ENCODE measurements at places on chromosomes 5 and 9. TPM values are rescaled to one million over a fixed set of nuclear protein-coding genes. Genes with fewer than 3 reads are reported as not detected.

DNA sequence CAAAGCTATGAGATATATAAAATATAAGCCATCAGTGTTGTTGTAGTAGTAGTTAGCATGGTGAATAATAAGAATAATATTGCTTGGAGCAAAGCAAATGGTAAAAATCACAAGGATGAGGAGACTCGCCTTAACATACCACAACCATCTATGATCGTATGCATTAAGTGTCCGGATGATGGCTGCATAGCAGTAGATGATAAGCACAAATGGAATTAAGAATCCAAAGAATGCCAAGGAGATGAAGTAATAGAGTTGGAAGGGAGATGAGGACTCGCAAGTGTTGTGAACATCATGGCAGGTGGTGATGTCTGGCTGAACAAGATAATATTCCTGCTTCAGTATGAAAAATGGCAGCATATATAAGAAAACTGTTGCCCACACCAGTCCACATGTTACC is 5.5 kb downstream of the F2RL2 start:
- DNase-seq, result no peak

IFNA21 gene
- not detected for total RNA-seq

DNA sequence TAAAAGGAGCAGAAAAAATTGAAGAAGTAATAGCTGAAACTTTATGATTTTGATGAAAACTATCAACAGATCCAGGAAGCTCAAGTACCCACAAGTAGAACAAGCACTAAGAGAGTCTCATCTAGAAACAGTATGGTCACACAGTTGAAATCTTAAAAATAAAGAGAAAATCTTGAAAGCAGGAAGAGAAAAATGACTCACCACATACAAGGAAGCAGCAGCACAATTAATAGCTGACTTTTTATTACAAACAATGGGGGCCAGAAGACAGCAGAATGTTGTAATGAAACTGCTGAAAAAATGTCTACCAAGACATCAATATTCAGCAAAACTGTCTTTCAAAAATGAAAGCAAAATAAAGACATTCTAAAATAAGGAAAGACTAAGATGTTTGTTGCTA is 1108.3 kb upstream of the DMAC1 start:
- no peak for DNase-seq

PRLR gene
- total RNA-seq, result 1.6 TPM

- no peak for DNase-seq
Measured at GRCh38 chr5:139660923-139661814, 13.0 kb downstream of the CXXC5 start.

DNA sequence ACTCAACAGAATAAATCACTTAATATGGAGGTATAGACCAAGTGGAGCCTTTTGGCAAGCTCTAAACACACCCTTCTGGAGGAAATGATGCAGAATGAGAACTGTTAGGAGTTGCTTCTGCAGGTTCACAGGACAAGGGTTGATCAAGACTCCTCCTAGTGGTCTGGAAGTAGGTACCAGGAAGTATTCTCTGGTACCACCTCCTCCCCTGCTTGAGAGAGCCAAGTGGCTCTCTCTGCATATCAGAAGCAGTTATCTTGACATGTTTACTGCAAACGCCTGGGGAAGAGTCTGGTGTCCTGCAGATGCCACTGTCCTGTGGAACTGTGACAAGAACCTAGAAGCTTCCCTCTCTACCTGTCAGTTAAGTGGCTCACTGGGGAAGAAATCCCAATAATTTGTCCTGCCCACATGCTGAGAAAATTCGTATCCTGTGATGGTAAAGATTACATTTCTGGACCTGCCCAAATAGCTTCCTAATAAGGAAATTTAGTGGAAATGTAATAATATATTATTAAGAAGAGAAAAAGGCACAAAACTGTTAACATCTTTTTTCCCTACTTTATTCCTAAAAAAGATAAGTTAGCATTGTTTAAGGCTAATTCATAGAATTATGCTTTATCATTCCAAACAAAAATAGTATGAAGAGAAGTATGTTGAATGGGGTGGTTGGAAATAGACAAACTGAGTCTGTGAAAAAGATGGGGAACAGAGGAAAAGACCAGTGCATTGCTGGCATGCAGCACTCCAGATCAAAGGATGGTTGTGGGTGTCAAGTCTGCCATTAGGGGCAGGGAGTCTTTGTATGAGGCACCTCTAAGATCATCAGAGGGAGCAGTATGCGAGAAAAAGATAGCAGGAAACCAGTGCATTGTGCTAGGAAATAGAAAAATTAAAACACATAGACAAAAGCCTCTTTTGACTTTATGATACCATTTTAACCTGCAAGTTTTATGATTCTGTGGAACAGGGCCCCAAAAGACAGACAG is 118.8 kb downstream of the CDC42SE2 start:
- DNase-seq, result peak; percentile 57

GRCh38 chr5:129943936-129944335 is 39.7 kb downstream of the CHSY3 start:
- DNase-seq, result no peak

- no peak for DNase-seq
Measured at GRCh38 chr5:37786862-37787519, 52.9 kb downstream of the GDNF start.

GRCh38 chr5:39283231-39283818 is 64.0 kb upstream of the FYB1 start:
- peak; percentile 79 for DNase-seq

GRCh38 chr9:94654165-94654894 is 15.0 kb upstream of the FBP1 start:
- no peak for DNase-seq

GRCh38 chr5:102216678-102217077 is 79.4 kb downstream of the SLCO4C1 start:
- DNase-seq, result no peak

GRCh38 chr9:79215821-79216220 is 355.9 kb upstream of the TLE4 start:
- no peak for DNase-seq

Data from Caco-2 (cell line).